ENCODE measurements at places on chromosomes 6 and 20.

DNA sequence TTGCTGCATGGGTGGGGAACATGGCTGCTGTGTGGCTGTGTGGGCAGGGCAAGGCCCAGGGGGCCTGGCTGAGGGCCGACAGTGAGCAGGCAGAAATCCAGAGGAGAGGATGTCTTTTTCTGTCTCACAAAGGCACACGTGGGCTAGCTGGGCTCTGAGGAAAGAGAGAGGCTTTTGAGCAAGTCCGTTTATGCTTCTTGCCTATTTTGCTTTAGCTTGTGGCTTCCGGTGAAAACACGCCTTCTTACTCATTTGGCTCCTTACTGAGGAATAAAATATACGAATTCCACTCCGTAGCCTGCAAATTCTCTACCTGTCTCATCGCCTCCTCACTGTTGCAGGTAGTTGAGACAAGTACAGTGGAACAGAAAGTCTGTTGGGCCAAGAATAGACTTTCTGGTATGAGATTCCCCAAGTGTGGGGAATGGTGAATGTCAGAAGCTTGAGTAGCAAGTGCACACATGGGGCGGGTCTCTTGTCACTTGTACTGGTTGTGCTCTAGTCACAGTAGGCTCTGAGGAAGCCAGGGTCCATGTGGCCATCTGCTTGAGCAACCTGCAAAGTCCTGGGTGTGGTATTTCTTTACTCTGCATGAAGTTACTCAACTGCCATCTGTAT, 28.4 kb downstream of the WRNIP1 start:
- DNase-seq = peak; percentile 54

- DNase-seq = no peak
These were observed 17.4 kb downstream of the SERAC1 start for GRCh38 chr6:158150701-158151100.

GRCh38 chr6:31822036-31822821, 5.3 kb upstream of the HSPA1B start:
- peak; percentile 79 for DNase-seq

DNA sequence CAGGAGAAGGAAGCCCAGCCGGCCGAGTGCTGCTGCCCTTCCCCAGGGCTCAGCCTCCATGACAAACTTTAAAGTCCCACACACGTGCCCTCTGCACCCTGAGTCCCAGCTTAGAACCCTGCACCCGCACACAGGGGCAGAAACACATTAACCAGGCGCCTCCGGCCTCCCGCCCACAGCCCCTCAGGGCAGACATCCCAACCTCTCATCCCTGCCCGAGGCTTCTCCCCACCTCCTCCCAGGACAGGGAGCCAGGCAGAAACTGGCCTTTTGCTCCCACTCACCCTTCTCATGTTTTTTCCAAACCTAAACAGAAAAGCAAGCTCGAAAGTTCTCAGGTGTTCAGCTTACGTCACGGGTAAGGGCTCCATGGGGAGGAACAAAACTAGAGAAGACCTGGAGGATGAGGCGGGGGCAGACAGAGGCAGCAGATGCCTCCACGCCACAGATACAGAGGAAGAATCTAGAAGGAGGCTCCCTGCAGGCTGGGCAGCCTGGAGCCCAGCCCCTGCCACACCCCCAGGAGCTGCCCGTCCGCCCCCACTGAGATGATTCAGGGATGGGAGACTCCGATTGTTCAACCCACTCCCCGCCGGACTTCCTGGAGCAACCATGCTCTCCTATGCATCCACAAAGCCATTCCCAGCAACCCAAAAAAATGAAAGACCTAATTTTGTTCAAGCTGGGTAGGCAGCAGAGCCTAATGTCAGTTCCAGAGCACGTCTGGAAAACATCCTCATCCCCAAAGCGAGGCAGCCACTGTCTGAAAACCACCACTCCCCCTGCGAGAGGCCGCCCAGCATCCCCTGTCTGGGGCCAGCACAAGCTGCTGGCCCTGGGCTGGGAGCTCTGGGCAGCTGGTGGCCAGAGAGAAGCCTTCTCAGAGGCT, 8.8 kb downstream of the KCNQ2 start:
- DNase-seq = no peak
